SHP77 (cell line): ENCODE measurements at places on chromosomes 12 and 14.

DNA sequence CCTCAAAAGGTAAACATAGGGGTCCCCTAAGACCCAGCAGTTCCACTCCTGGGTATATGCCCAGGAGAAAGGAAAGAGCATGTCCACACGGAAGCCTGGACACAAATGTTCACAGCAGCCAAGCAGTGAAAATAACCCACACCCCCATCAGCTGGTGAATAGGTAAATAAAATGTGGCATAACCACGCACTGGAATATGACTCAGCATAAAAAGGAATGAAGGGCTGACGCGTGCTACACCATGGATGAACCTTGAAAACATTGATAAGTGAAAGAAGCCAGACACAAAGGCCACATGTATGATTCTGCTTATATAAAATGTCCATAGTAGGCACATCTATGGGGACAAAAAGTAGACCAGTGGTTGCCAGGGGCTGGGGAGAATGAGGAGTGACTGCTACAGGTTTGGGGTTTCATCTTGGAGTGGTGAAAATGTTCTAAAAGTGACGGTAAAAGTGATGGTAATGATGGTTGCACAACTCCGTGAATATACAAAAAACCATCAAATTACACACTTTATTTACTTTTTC lies 3.8 kb upstream of the SCARB1 start:
- DNase-seq = peak; percentile 53

GRCh38 chr12:120012067-120012621 lies 23.1 kb downstream of the BICDL1 start:
- no peak for DNase-seq

DNA sequence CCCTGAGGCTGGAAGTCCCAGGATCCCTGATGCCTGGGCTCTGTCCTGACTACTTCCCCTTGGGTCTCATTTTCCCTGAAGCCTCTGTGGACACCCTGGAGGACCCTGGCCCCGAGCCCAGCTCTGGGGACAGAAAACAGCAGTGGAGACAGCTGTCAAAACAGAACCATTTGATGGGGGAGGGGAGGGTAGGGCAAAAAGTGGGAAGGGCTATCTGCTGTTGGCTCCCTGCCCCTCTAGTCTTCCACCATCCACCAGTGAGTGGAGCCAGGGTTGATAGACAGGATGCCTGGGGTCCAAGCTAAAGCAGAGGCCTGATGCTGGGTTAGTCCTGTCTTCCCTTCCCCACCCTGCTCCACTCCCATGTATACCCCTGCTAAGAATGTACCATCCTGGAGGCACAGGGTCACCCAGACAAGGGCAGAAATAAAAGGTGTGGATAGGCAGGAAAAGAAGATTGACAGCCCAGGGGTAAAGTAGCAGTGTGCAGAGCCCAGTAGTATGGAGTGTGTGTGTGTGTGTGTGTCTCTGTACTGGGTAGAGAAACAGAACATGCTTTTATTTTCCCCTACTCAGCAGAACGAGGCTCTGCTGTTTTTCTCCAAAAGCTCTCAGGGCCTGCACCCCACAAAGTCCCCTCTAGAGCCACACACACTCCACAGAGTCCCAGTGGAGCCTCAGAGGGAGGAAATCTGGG lies 9.8 kb downstream of the ZNF385A start:
- peak; percentile 91 for DNase-seq

DNA sequence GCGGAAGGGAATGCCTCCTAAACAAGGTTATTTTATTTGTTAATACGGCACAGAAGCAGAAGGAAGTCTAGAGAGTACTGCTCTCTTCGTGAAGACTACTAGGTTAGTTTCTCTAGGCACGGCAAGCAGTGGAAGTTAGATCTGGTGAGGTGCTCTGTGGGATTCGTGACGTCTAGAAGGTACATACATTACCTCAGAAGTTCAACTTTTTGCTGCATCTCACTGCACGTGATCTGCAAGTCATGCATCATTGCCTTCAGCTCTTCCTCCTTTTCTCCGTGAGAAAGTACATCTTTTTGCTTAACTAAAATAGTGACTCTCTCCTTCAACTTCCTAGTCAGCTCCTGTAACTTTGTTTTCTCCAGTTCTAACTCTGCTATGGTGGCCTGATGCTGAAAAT lies 74.7 kb downstream of the NIN start:
- DNase-seq = no peak

DNA sequence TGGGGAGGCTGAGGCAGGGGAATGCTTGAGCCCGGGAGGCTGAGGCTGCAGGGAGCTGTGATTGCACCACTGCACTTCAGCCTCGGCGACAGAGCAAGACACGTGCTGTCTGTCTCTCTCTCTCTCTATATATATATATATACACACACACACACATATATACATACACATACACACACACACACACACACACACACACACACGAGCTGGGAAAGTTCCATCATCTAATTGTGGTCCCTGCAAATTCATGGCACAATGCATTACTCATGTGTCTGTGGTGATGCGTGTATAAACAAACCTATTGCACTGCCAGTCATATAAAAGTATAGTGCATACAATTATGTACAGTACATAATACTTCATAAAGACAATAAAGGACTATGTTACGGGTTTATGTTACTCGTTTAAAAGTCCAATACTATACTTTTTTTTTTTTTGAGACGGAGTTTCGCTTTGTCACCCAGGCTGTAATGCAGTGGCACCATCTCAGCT lies 36.6 kb downstream of the WDR89 start:
- no peak for DNase-seq

GRCh38 chr14:55398679-55399078 lies 13.0 kb downstream of the ATG14 start:
- DNase-seq = no peak

- DNase-seq = no peak
Observed at GRCh38 chr14:90450667-90451066, 53.8 kb downstream of the CALM1 start.

GRCh38 chr14:70171726-70172125 lies 17.0 kb downstream of the SLC8A3 start:
- no peak for DNase-seq

GRCh38 chr14:93011141-93011529 lies 88.2 kb downstream of the CHGA start:
- DNase-seq = no peak

DNA sequence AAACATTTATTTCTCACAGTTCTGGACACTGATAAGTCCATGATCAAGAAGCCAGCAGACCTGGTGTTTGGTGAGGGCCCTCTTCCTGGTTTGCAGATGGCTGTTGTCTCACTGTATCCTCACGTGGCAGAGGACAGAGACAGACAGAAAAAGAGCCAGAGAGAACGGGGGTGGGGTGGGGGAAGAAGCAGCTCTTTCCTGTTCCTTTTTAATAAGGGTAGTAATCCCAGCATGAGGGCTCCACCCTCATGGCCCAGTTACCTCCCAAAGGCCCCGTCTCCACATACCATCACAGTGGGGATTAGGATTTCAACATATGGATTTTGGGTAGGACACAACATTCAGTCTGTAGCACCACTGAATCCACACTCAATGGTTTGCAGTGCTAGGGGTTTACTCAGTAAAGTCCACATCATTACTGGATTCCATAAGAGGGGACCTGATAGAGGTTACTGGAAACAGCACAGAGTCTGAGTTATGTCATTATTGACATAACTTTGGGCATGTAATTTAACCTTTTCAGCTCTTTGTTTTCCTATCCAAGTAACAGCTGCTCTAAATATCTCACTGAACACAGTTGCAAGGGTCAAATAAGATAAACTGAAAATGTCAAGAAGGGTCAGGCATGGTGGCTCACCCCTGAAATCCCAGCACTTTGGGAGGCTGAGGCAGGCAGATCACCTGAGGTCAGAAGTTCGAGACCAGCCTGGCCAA lies 53.2 kb downstream of the RPAP3 start:
- DNase-seq = peak; percentile 61

- no peak for DNase-seq
Observed at GRCh38 chr14:98170575-98170974, 1101.4 kb downstream of the BCL11B start.

DNA sequence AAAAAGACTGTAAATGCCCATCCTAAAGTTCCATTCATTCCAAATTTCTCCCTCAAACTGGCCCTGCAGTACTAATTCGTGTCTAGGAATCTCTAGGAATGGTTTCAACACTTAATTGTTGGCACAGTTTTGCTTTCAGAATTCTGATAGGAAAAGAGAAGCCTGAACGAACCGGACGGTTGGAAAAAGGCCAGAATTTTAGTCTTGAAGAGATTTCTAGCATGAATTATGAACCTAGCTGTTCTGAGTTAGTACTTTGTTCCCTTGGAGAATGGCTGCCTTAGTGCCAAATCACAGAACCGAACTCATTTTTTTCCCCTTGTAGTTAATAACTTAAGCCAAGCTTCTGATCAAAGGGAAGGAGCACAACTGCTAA lies 262.6 kb downstream of the ADAMTS20 start:
- no peak for DNase-seq

DNA sequence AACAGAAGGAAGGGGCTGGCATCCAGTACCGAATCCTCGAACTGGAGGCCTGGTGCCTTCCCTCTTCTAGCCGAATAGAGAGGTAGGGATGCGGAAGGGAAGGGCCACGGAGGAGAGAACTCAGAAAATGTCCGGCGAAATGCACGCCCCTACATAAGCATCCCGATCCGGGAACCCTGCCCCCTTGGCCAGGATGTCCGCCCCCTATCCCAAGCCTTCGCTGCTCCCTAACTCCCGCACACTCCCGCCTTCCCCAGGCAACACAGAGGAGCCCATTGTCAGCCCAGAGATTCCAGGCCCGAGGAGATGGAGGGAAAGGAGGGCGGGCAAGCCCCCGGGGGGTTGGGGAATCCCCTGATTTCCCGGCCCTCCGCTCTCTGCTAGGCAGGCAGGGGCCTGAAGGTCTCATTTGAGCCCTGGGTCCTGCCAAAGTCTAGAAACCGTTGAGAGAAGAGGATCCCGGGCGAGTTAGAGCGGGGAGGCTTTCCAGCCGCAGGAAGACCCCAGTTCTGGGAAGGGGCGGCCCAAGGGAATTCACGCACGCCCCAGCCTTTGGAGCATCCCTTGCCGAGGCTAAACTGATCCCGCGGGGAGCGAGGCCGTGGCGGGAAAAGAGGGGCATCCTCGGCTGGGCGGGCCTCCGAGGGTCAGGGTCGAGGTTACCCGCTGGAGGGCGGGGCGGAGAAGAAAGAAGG lies 569 bp upstream of the ARHGEF40 start:
- DNase-seq = peak; percentile 57

GRCh38 chr12:55707841-55708694 lies at the start of gene ITGA7:
Gene ITGA7, minus strand, starts transcription at chr12:55707904. Its CDS starts 222 bp downstream, at chr12:55707682.
- DNase-seq = peak; percentile 25
